ENCODE measurements at places on chromosomes 16 and 17.

DNA sequence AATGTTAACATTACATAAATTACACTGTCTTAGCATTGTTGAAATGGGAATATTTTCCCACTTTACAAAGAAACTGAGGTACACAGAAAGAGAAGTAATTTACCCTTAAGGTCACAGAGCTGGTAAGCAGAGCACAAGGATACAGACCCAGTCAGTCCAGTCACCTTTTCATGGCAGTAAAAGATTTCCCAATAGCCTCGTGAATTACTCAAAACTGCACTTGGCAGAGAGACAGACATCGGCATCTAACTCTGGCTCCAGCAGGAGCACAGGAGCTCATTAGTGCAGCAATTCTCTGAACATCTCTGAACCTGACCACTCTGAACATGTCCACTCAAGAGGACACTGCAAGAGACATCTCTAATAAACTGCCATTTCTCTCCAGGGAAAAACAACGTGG is 3.1 kb downstream of the TEX2 start:
- no peak overlapping the region for H3K4me3 ChIP-seq
- no peaks in the 10 kb centered on the region for H3K27me3 ChIP-seq
- ATAC-seq = no peak
- no peak overlapping the region for H3K27ac ChIP-seq
- no peaks in the 10 kb centered on the region for H3K36me3 ChIP-seq
- H3K4me1 ChIP-seq = peaks cover 24% of the 10 kb centered on the region

DNA sequence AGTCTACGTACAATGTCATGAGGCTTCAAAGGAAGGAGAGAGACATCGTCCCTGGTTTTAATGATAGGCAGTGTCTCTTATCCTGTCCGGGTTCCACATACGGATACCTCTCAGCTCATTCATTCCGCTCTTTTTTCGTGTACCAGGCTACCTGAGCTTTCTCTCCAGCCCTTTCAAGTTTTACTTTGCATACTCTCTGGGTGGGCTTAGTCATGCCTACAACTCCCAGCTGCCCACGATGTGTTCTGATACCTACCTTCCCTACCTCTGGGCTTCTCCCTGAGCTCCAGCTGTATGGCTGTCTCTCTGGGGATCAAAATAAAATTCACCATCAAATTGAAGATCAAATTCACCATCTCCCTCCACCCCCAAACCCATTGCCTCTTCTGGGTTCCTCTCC is 354.0 kb upstream of the EEF2KMT start:
- peaks cover 12% of the 10 kb centered on the region for H3K27me3 ChIP-seq
- H3K4me3 ChIP-seq = no peak overlapping the region
- H3K36me3 ChIP-seq = no peaks in the 10 kb centered on the region
- no peaks in the 10 kb centered on the region for H3K4me1 ChIP-seq

DNA sequence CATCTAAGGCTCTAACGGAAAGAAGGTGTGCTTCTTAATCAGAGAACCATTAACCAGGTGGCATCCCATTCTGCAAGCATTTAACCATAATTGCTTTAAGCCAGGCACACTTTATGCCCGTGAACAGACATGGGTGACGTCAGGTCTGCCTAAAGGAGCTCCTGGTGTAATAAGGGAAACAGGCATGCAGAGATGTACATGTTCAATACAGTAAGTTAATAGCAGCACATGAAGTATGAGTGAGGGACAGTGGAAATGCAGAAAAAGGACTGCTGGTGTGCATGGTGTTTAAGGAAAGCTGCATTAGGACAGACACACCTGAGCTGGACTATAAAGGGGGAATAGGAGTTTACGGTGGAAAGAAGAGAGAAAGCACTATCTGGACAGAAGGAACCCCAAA is 18.6 kb downstream of the DYNLRB2 start:
- H3K27ac ChIP-seq = no peak overlapping the region
- H3K4me1 ChIP-seq = peaks cover 6% of the 10 kb centered on the region
- no peak overlapping the region for H3K4me3 ChIP-seq

- peaks cover 5% of the 10 kb centered on the region for H3K36me3 ChIP-seq
- peak overlapping the region; percentile 89 for H3K27ac ChIP-seq
- peaks cover 67% of the 10 kb centered on the region for H3K4me1 ChIP-seq
- H3K27me3 ChIP-seq = no peaks in the 10 kb centered on the region
- H3K4me3 ChIP-seq = peak overlapping the region; percentile 74
Observed at GRCh38 chr16:79282806-79283205, 317.7 kb downstream of the MAF start.

- H3K36me3 ChIP-seq = no peaks in the 10 kb centered on the region
- no peak for ATAC-seq
- H3K4me1 ChIP-seq = no peaks in the 10 kb centered on the region
- H3K4me3 ChIP-seq = no peak overlapping the region
- H3K27ac ChIP-seq = no peak overlapping the region
- H3K27me3 ChIP-seq = no peaks in the 10 kb centered on the region
Observed at GRCh38 chr16:62406387-62406786, 370.1 kb upstream of the CDH8 start.

DNA sequence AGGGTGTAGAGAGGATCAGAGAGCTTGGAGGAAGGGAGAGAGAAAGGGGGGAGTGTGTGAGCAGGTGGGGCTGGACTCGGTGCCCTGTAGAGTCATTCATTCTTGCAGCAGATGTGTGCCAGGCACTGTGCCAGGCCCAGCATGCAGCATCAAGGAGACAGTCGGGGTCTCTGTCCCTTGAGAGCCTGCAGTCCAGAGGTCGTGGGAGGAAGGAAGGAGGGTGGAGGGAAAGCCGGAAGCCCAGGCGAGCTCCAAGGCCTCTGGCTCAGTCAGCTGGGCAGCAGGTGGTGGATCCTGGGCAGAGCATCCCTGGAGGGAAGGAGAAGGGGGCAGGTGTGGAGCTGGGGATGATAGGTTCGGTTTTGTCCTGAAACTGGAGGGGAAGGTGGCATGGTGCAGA is 27.5 kb downstream of the EPN2 start:
- ATAC-seq = no peak
- H3K4me3 ChIP-seq = no peak overlapping the region
- peak overlapping the region; percentile 52 for H3K27ac ChIP-seq
- H3K27me3 ChIP-seq = peaks cover 19% of the 10 kb centered on the region

- H3K4me3 ChIP-seq = no peak overlapping the region
- no peaks in the 10 kb centered on the region for H3K4me1 ChIP-seq
- H3K36me3 ChIP-seq = no peaks in the 10 kb centered on the region
- H3K27ac ChIP-seq = no peak overlapping the region
Observed at GRCh38 chr16:15932939-15933338, 16.5 kb upstream of the ABCC1 start.

DNA sequence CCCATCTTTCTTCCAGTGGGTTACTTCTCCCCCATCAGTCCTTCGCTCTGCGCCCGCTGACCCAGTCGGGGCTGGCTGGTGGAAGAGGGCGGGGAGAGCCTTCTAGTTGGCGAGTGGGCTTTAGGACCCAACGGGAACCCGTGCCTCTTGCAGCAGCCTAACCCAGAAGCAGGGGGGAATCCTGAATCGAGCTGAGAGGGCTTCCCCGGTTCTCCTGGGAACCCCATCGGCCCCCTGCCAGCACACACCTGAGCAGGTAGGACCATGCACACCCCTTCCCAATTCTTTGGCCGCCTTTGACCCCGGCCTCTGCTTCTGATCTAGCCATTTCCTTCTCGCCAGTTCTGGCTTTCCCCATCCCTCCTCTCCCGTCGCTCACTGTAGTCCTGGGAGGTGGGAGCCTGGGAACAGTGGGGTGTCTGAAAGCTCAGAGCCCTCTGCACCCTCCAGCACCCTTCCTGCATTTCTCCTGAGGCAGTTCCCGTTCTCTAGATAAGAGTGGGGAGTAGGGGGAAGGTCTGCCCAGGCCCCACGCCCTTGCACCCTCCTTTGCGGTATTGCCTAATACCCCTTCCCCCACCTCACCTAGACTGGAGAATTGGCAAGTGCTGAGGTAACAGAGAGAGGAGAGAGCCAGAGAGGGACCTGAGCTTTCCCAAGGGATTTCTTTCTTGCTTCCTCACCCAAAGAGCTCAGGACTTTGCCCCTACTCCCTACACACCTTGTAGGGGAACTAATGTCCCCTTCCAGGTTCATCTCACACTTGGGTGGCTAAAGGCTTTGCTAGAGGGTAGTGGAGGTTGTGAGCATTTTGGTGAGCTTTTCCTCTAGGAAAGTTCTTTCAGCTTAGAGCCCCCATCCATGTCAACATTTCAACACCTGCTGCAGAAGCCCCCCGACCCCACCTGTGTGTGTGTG is at the start of gene RARA:
Gene RARA (plus strand): TSS at position 150 of the 918 bp plus-strand sequence. CDS start 22,039 bp downstream, outside the sequence.
- H3K27me3 ChIP-seq = no peaks in the 10 kb centered on the region
- no peak for ATAC-seq
- H3K36me3 ChIP-seq = peaks cover under 1% of the 10 kb centered on the region
- H3K4me3 ChIP-seq = no peak within 1 kb of the TSS

- peaks cover 31% of the 10 kb centered on the region for H3K4me1 ChIP-seq
- ATAC-seq = no peak
Observed at GRCh38 chr17:7223375-7223774, 3.6 kb downstream of the ACADVL start.

- peaks cover 16% of the 10 kb centered on the region for H3K27me3 ChIP-seq
- H3K36me3 ChIP-seq = no peaks in the 10 kb centered on the region
- H3K27ac ChIP-seq = no peak within 1 kb of the TSS
- peak within 1 kb of the TSS; percentile 51 for H3K4me3 ChIP-seq
- peaks cover 4% of the 10 kb centered on the region for H3K4me1 ChIP-seq
- peak; percentile 50 for ATAC-seq
Observed at GRCh38 chr16:75495076-75495674, at the start of gene CHST6. Gene CHST6 (minus strand): TSS chr16:75495441. CDS start chr16:75479828, 15,613 bp downstream.

- H3K36me3 ChIP-seq = no peaks in the 10 kb centered on the region
- H3K27me3 ChIP-seq = no peaks in the 10 kb centered on the region
- H3K27ac ChIP-seq = no peak overlapping the region
- ATAC-seq = no peak
- H3K4me1 ChIP-seq = no peaks in the 10 kb centered on the region
Observed at GRCh38 chr16:83830091-83830768, 22.5 kb downstream of the HSBP1 start.

DNA sequence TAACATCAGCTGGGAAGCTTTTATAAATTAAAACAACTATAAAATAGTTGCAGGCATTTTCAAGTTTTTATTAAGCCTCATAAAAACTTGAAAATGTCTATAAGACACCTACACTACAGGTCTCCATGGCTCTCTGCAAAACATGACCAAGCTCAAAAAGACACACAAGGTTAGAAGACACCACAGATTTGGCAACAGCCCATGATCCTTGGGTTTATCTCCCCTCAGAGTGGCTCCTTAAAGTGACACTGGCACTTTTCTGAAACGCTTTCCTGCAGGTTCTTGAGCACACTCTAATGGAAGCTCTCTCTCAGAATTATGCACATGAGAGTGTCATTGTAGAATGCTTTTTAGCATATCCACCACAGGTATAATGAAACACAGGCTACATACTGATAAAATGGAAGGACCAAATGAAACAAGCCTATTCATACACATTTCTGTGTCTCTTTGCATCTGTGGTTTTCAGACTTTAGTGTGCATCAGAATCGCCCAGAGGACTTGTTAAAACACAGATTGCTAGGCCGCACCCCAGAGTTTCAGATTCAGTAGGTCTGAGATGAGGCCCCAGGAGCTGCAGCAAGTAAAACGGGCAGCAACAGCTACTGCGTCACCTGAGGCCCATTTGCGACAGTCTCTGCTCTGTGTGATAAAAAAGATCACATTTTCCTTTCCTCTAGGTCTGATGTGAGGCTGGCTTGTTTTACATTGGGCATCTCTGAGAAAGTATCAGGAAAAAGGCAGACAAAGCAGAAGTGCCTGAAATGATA is 75.0 kb upstream of the WSB1 start:
- peak; percentile 93 for ATAC-seq
- no peaks in the 10 kb centered on the region for H3K36me3 ChIP-seq
- H3K27me3 ChIP-seq = peaks cover 3% of the 10 kb centered on the region
- peak overlapping the region; percentile 41 for H3K27ac ChIP-seq

DNA sequence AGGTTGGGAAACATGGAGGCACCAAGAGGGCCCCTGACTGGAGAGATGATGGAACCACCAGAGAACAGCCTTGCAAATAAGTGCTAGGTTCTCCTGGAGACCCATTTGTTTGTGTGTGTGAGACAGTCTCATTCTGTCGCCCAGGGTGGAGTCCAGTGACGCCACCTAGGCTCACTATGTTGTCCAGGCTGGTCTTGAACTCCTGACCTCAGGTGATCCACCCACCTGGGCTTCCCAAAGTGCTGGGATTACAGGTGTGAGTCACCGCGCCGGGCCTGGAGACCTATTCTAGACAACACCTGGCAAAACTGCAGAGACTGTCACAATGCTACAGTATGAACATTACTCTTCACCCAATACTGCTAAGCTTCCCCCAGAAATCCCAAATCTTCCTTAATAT is 1.5 kb downstream of the NPLOC4 start:
- ATAC-seq = no peak
- peaks cover 34% of the 10 kb centered on the region for H3K36me3 ChIP-seq
- peaks cover 5% of the 10 kb centered on the region for H3K4me1 ChIP-seq
- H3K27me3 ChIP-seq = no peaks in the 10 kb centered on the region
- peak overlapping the region; percentile 98 for H3K27ac ChIP-seq

Data from activated T-helper 17 cell treated with anti-CD3 and anti-CD28 coated beads, Interleukin-2, amount 50 U/mL, for 72 hours (primary cell).